DMS79 (cell line): ENCODE measurements at places on chromosomes 4 and X.

DNA sequence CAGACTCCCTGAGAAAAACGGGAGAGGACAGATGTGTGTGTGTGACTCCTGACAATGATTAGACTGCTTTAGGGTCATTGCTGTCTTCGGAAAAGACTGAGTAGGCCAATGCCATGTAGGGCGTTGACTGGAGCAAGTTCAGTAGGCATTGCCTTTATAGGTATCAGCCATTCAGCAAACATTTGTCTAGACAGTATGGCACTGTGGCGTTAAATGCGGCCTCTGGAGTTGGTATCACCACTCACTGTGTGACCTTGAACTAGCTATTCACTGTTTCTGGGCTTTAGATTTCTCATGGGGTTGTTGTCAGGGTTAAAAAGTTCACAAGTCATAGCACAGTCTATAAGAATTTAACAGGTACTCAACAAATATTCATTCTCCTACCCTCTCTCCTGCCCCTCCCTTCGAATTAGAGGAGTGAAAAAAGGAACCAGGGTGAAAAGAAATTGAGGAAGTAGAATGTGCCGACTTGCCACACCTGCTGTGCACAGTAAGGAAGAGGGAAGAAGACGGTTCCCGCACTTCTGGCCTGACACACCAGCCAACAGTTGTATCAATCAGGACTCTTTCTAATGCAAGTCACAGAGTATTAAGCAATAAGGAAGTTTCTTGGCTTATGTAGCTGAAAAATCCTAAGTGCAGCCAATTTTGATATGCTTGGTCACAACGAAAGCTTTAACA lies 83.2 kb upstream of the PLAC8 start:
- no peak for DNase-seq

- peak; percentile 2 for DNase-seq
Observed at GRCh38 chrX:129833153-129833990, 10.3 kb downstream of the ZDHHC9 start.

- DNase-seq: no peak
Observed at GRCh38 chr4:143701365-143701764, 890 bp upstream of the FREM3 start.

DNA sequence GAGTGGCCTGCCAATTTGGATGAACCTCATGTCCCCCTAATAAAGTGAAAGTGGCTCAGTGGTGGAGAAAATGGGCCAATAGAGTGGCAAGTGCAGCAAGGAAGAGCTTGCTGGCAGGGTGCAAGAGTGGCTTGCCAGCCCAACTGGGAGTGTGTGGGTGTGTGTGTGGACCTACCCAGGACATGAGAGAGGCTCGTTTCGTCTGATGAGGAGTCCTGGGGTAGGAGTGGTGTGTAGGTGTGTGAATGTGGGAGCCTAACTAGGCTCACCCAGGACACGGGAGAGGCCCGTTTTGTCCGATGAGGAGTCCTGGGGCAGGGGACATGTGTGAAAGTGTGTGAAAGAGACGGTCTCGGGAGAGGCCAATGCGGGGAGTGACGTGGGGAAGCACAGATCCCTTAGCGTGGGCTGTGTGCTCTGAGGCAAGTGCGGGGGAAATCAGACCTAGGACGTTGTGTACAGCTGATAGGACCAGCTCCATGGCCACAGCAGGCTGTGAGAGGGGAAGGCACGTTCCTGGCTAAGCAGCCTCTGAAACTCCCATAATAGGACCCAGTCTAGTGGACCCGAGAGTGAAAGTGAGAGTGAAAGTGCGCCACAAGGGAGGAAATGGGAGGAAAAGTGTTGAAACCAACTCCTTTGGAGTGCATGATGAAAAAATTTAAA lies 5.3 kb downstream of the GAGE10 start:
- no peak for DNase-seq

DNA sequence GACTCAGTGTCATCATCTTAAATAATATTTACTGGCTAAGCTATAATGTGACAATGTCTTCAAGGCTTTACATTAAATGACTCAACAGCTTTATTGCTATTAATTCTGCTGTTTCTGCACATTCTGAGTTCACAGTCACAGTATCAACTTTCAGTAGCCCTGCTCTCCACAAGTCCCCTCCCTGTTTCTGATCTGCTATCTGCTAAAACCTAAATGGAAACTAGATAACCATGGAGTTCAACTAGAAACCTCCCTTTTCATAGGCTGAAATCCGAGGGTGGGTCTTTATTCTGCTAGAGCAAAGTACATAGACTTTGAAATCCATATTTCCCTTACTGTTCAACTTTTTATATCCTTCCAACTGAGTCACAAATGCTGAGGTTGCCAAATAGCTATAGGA lies 5.4 kb upstream of the ACE2 start:
- no peak for DNase-seq

DNA sequence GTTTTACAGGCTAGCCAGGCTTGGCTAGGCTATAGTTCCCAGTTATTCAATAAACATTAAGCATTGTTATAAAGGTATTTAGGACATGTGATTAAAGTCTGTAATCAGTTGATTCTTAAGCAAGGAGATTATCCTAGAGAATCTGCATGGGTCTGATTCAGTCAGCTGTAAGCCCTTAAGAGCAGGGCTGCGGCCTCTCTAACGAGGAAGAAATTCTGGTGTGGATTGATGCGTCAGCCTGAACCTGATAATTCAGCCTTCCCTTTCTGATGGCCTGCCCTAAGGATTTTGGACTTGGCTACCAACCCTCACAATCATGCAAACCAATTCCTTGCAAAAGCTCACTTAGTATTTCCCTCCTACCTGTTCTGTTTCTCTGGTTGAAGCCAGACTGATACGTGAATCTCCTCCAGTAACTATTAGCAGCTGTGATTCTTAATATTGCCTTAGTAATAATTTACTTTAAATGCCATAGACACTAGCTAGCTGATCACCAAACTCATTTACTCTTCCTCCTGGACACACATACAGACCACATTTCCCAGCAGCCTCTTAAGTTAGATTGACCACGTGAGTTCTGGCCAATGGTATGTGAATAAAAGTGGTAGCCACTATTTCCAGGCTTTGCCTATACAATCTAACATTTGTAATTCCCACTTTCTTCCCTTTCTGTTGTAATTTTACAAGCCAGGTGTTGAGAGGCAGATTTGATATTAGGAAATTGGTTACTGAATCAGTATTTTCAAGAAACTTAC lies 678.0 kb upstream of the INTU start:
- DNase-seq: no peak

GRCh38 chr4:138055890-138056289 lies 186.3 kb downstream of the SLC7A11 start:
- DNase-seq: no peak

- DNase-seq: no peak
Observed at GRCh38 chr4:6847178-6847577, 62.4 kb upstream of the TBC1D14 start.
